ENCODE measurements at places on chromosomes 3 and 15.

- DNase-seq = no peak
Observed at GRCh38 chr3:176861137-176861536, 336.1 kb downstream of the TBL1XR1 start.

GRCh38 chr3:75140904-75141615 lies 523.1 kb upstream of the FRG2C start:
- no peak for DNase-seq

DNA sequence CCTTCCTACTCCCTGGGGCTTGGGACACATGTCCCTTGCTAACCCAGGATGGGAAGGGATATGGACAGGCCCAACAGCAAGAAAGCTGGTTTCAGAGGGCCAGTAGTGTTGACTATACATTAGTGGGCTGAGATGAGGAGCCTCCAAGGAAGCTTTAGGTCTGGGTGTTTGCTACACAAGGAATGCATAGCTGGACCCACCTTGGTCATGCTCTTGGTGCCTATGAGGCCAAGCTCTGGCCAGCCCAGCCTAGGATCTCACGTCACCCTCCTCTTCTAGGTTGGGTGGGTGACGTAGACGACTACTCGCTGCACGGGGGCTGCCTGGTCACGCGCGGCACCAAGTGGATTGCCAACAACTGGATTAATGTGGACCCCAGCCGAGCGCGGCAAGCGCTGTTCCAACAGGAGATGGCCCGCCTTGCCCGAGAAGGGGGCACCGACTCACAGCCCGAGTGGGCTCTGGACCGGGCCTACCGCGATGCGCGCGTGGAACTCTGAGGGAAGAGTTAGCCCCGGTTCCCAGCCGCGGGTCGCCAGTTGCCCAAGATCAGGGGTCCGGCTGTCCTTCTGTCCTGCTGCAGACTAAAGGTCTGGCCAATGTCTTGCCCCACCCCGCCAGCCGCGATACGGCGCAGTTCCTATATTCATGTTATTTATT lies 653 bp upstream of the WDR6 start:
- no peak for DNase-seq

DNA sequence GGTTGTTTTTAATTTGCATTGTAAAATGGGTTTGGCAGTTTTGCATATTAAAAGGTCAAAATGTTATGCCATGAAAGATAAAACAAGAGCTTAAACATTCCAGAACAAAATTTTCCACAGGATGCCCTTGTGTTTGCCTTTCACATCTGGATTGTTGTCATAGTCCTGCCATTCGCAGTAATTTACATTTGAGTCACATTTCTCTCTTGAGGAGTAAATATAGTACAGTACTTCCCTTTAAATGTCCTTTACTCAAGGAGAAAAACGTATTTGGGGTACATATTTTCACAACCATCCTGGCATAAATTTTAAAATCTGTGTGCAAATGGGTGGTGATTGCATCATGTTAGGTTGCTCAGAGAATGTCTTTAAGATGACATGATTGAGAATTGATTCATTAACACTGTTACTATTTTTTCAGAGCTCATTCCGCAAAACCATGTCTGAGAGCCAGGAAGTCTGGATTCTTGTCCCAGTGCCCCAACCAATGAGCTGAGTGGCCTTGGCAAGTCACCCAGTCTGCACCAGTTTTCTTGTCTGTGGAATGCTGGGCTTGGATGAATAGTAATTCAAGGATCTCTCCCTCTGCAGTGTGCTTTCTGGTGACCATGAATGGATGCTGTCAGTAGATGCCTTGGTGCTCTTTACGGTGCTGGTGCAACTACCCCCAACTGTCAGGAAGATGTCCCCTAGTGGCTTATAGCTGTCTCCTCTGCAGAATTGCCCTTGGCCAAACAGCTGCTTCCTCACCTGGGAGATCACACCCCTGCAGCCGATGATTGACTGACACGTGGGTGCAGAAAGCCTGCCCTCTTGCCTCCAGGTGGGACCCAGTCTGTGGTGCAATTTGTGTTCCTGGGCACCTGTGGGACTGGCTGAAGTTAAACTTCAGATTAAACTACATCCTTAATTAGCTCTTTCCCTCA lies 43.0 kb downstream of the ABHD5 start:
- no peak for DNase-seq

- no peak for DNase-seq
Observed at GRCh38 chr3:157163217-157163953, 3.4 kb upstream of the CCNL1 start.

GRCh38 chr15:70955151-70955550 lies 62.5 kb downstream of the LRRC49 start:
- no peak for DNase-seq

GRCh38 chr3:10213156-10213792 lies 35.0 kb upstream of the TATDN2 start:
- DNase-seq = no peak

DNA sequence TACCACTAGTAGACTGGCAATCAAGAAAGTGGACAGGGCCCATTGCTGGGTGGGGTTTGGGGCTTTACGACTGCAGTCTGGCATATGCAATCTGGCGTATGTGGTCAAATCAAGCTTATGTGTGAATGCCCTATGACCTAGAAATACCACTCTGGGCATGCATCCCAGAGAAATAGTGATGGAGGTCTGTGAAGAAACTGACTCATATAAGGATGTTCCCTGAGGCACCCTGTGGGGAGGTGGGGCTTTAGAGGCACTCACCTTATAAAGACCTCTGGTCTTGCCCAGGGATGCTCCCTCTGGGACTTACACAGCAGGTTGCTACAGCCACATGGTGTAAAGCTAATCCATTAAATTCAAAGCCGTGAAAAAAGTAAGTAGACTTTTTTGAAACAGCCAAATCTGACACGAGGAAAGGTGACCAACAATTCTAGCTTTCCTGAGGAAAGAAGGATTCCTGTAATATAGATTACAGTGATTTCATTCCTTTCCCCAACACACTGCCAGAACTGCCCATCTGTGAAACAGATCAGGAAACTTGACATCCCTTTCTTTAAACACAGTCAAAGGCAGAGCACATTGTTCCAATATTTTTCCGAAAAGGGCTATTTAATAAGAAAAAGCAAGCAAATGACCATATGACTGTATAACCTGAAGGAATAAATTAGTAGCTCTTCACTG lies 13.6 kb downstream of the RARRES1 start:
- DNase-seq = no peak

- DNase-seq = no peak
Observed at GRCh38 chr3:51270559-51270958, 114.5 kb upstream of the MANF start.

DNA sequence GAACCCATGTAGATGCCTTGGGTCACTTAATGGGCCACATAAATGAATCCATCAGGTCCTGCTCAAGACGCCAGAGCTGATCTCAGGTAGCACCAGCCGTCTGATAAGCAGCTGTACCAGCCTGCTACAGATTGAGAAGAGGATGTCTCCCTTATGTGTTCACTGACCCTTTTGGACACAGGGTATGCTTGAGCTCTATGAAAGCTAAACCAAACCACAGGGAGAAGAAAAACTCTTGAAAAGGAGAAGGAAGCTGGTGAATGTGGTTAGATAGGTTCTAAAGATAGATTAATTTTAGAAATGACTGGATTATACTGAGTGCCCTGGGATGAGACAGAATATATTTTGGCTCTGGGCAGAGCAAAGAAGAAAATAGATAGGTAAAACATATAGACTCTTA lies 187.5 kb downstream of the SPATA16 start:
- no peak for DNase-seq

Measured in activated naive CD4-positive, alpha-beta T cell (primary cell).